ENCODE measurements at places on chromosomes 11 and 22. TPM values are rescaled to one million over a fixed set of nuclear protein-coding genes. Genes with fewer than 3 reads are reported as not detected.

NXPE4 gene
- not detected for total RNA-seq

LYVE1 gene
- total RNA-seq = not detected

APOA5 gene
- not detected for total RNA-seq

CSNK2A3 gene
- 3.6 TPM for total RNA-seq

- H3K27ac ChIP-seq = no peak overlapping the region
- H3K4me3 ChIP-seq = no peak overlapping the region
- H3K4me1 ChIP-seq = peaks cover 13% of the 10 kb centered on the region
- peaks cover 15% of the 10 kb centered on the region for H3K27me3 ChIP-seq
- DNase-seq = no peak
Observed at GRCh38 chr22:37582526-37582925, 2.6 kb upstream of the LGALS2 start.

DNA sequence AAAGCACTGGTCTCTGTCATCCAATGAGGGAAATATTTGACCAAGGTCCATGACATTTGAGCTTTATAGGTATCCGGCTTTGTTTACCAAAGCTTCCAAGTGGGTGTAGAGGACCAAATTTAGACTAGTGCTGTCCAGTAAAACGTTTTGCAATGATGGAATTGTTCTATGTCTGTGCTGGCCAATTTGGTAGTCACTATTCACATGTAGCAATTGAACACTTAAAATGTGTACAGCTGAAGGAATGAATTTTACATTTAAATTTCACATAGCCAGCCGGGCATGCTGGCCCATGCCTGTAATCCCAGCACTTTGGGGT, 118.0 kb downstream of the PKNOX2 start:
- no peak for DNase-seq
- H3K36me3 ChIP-seq = no peaks in the 10 kb centered on the region
- peaks cover 6% of the 10 kb centered on the region for H3K27me3 ChIP-seq
- H3K27ac ChIP-seq = no peak overlapping the region

DNA sequence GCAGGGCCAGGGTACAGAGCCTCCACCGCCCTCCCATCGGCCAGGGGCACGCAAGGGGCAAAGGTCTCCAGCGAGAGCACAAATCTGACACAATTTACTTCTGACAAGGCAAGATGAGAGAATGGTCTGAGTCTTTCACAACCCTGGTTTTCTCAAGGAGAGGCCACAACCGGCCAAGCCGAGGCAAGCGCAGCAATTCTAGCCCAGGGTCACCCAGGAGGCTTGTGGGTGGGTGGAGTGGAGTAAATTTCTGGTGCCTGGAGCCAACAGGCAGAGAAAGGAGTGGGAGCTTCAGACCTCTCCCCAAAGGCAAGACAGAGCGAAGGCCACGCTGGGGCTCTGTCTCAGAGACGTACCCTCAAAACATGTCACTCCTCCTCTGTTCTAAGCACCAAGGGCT, 9.3 kb downstream of the LARGE2 start:
- H3K27me3 ChIP-seq = no peaks in the 10 kb centered on the region
- DNase-seq = no peak
- H3K4me3 ChIP-seq = no peak overlapping the region
- peaks cover 39% of the 10 kb centered on the region for H3K4me1 ChIP-seq

DNA sequence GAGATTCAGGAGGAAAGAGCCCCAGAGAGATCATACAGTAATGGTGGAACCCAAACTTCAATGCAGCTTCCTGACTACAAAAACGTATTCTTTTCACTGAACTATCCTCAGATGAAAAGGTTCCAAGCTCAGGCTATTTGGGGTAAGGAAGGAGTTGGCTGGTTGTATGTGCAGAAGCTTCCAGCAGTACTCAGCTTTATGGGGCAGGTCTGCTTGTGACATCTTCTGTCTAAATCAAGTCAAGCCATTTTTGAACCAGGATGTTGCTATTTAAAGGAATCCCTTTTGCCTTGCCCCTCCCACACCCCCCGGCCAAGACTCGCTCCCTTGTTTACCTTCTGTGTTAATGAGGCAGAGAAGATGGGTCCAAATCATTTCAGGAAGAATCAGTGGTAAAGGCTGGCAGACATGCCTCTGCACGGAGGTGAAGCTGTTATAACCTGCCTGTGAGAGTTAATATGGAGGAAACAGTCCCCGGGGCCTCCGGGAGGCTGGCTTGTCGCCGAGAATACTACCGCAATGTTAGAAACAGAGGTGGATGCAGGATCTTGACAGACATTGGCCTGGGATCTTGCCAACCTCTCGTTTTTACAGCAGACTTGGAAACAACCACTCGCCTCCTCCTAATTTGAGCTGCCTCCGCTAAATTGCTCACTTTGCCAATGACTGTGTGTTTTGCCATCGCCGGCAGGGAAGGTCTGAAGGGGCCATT, 45.4 kb downstream of the TIMP3 start:
- no peak for DNase-seq
- no peak overlapping the region for H3K27ac ChIP-seq
- H3K27me3 ChIP-seq = no peaks in the 10 kb centered on the region
- no peak overlapping the region for H3K4me3 ChIP-seq

GRCh38 chr22:17836992-17837742, 62.9 kb upstream of the BID start:
- H3K4me3 ChIP-seq = no peak overlapping the region
- no peak overlapping the region for H3K27ac ChIP-seq
- DNase-seq = no peak
- H3K36me3 ChIP-seq = no peaks in the 10 kb centered on the region

DNA sequence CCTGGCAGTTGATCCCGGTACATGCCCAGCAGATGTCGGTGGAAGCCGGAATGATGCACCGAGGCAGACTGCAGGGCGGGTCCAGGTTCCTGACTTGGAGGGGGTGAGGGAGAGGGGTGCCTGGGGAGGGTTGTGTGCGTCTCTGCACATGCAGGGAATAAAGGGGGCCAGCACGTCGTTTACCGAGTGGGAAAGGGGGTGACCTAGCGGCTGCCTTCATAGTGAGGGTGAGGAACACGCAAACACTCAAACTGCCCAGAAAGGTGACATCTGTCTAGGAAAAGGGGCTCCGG, 801.7 kb downstream of the TBC1D22A start:
- no peaks in the 10 kb centered on the region for H3K27me3 ChIP-seq
- no peaks in the 10 kb centered on the region for H3K4me1 ChIP-seq
- H3K27ac ChIP-seq = no peak overlapping the region
- no peak overlapping the region for H3K4me3 ChIP-seq
- no peak for DNase-seq
- H3K36me3 ChIP-seq = no peaks in the 10 kb centered on the region

- no peak for DNase-seq
- H3K36me3 ChIP-seq = peaks cover 11% of the 10 kb centered on the region
- H3K4me3 ChIP-seq = no peak overlapping the region
- no peak overlapping the region for H3K27ac ChIP-seq
- H3K4me1 ChIP-seq = peaks cover 45% of the 10 kb centered on the region
- no peaks in the 10 kb centered on the region for H3K27me3 ChIP-seq
Observed at GRCh38 chr11:76376746-76377558, 4.0 kb downstream of the THAP12 start.

GRCh38 chr11:86706338-86707131, 34.1 kb upstream of the ME3 start:
- DNase-seq = no peak
- no peak overlapping the region for H3K27ac ChIP-seq
- no peaks in the 10 kb centered on the region for H3K36me3 ChIP-seq
- no peak overlapping the region for H3K4me3 ChIP-seq

- DNase-seq = no peak
- H3K27me3 ChIP-seq = no peaks in the 10 kb centered on the region
- no peak overlapping the region for H3K4me3 ChIP-seq
Observed at GRCh38 chr11:97794876-97795275, 1225.9 kb upstream of the CNTN5 start.

DNA sequence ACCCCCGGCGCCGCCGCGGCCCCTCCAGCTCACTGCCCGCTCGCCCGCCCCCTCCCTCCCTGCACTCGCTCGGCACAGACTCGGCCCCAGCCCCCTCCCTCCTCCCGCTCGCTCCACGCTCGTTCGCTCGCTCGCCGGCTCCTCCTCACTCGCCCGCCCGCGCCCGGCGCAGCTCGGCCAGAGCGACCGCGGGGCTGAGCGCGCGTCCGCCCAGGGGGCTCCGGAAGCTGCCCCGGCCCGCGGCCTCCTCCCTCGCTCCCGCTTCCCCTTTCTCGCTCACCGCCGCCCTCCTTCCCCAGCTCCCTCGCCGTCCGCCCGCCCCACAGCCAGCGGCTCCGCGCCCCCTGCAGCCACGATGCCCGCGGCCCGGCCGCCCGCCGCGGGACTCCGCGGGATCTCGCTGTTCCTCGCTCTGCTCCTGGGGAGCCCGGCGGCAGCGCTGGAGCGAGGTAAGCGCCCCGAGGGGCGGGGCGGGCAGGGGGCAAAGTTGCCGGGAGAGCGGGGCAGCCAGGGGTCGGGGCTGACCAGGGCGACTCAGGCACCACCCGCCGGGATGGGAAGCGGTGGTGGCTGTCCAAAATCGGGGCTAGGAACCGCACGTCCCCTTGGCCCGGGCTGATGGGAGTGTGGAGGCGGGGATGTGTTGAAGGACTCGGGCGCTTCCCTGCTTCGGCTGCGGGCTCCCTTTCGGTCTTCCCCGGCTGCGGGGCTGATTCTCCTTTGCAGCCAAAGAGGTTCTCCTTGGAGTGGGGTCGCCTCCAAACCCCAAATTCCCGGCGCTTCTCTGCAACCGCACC, at the start of gene SEZ6L:
Gene SEZ6L (plus strand): TSS at position 148 of the 797 bp plus-strand sequence. CDS start 208 bp downstream, at position 356.
- H3K4me3 ChIP-seq = no peak within 1 kb of the TSS
- no peaks in the 10 kb centered on the region for H3K36me3 ChIP-seq
- H3K4me1 ChIP-seq = no peaks in the 10 kb centered on the region
- H3K27me3 ChIP-seq = peaks cover 53% of the 10 kb centered on the region
